ENCODE measurements at places on chromosomes 5 and 9. TPM values are rescaled to one million over a fixed set of nuclear protein-coding genes. Genes with fewer than 3 reads are reported as not detected.

DNA sequence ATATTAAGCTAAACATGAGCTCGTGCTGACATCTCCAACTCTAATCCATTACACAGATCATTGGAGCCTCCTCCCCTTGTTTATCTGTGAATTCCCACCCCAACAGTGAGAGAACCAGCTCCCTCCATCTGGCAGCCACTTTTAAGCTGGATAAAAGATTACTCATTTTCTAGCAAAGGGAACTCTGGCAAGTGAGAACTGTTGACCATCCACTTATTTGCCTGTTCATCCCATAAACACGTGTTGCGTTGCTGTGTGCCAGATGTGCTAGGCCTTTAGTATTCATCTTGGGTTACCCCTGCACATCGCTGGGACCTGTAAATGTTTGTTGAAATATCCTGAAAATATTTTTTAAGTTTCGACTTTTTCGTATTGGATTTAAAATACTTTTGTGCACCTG, 2.4 kb upstream of the TOR1A start:
- no peak for DNase-seq

Gene PCDHA1
- not detected for total RNA-seq

DNA sequence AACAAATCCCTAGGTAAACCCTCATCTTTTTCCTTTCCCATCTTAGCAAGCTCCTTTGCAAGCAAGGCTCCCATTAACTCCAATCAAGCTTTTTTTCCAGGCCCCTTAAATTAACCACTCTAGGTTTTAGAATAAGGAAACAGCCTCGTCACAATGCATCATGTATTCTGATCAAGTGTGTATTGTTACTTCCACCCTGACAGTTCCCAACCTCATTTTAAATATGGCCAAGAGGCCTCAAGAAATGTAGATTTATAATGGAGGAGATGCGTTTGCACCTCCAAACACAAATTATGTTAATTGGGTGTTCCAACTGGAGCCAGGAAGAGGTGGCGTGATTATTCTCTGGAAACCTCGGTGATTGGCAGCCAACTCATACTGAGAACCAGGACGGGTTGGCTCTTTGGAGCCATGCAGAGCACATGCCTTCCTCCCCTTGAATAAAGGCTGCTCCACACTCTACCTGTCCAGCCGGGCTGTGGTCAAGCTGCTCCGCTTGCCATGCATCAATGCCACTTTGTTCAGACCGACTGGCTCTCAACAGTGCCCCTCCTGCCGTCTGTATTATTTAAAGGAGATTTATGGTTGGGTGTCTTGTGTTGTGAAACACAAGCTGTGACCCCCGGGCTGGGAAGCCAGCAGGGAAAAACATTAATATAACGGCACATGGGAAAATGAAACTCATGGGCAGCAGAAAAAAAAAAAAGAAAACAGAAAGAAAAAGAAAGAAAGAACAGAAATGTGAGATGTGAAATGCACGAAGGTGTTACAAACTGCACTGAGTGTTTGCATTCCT, 191.1 kb downstream of the EBF1 start:
- DNase-seq: no peak

GRCh38 chr9:8388132-8388531, 588.6 kb upstream of the DMAC1 start:
- DNase-seq: no peak

Gene MYOZ3
- total RNA-seq: 0.32 TPM

DNA sequence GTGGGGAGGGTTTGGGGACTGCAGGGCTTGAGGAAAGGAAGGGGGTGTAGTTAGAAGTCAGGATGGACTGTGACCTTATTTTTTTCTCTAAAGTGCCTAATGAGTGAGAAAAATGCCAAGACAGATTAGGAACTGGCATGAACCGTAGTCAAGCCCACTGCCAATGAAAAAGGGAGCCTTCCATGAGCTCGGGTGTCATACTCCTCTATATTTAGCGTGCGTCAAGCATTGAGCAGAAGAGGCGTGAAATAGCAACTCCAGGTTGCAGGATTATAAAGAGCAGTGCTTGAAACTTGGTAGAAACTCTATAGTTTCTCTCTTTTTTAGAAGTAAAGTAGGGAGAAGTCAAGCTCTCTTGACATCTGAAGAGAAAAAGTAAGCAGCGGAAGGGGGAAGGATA, 1.8 kb downstream of the SGCD start:
- DNase-seq: no peak

DNA sequence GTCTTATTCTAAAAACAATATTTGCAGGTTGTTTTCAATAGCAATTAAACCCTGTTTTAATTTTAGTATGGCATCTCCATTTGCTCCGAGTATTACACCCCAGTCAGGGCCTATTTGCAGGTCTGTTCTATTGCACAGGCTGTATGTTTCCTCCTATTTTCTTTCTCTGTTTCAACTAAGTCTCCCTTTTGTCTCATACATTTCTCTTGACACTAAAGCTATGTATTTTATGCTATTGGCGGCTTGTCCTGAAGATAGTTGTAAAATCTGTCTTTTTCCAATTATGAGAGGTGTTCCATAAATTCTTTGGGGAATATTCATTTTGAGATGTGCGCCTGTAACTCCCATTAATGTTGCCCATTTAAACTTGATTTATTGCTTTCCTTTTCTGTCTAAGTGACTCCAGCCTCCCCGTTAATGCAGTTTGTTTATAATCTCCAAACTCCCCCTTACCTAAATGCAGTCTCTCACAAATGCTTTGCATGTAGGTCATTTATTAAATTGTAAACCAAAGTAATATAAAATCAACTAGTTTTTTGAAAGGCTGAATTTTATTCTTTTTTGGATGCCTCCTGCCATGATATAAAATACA, 262.4 kb downstream of the CDH12 start:
- no peak for DNase-seq

GRCh38 chr5:125411071-125411743, 664.8 kb upstream of the ZNF608 start:
- no peak for DNase-seq

- no peak for DNase-seq
These were observed 4.3 kb downstream of the ERAP2 start for GRCh38 chr5:96880444-96881164.

Gene ZNF367
- total RNA-seq: 22.0 TPM

- no peak for DNase-seq
These were observed 27.7 kb upstream of the MEIKIN start for GRCh38 chr5:131973089-131973712.

- DNase-seq: peak; percentile 38
These were observed 30.8 kb upstream of the SARDH start for GRCh38 chr9:133768859-133769510.

GRCh38 chr9:26850995-26851394, 41.6 kb downstream of the CAAP1 start:
- DNase-seq: no peak

GRCh38 chr9:117189121-117189520, 225.7 kb downstream of the ASTN2 start:
- DNase-seq: no peak

Gene PCDHGA2
- total RNA-seq: not detected

DNA sequence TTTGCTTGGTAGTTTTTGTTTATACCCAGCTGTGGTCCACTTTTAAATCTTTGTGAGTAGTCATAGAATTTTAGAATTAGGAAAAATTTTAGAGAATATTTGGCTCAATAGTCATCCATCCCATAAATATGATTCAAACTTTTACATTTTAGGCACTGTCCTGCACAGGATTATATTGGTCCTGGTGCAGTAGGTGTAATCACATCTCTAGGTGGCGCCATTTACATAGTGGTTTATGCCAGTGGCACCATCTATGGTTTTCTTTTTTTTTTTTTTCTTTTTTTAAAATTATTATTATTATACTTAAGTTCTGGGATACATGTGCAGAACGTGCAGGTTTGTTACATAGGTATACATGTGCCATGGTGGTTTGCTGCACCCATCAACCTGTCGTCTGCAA, 260.7 kb upstream of the KCNN2 start:
- peak; percentile 13 for DNase-seq

DNA sequence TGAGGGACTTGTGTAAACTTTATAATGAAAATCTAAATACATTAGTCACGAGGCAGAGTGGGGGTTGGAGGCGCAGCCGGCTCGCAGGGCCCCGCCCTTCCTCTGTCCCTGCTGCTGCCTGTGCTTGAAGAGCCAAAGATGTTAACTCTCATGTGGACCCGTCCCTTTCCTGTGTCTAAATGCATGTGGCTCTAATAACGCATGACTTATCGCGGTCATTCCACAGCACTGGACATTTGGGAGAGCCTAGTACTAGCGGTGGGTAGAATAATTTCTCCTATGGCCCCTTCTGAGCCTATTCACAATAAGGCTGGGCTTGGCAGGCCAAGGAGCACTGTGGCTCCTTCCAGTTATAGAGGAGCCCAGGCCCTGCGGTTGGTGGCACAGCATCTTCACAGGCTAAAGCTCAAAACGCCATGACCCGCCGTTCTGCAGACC, 82.3 kb upstream of the SIMC1 start:
- DNase-seq: no peak

DNA sequence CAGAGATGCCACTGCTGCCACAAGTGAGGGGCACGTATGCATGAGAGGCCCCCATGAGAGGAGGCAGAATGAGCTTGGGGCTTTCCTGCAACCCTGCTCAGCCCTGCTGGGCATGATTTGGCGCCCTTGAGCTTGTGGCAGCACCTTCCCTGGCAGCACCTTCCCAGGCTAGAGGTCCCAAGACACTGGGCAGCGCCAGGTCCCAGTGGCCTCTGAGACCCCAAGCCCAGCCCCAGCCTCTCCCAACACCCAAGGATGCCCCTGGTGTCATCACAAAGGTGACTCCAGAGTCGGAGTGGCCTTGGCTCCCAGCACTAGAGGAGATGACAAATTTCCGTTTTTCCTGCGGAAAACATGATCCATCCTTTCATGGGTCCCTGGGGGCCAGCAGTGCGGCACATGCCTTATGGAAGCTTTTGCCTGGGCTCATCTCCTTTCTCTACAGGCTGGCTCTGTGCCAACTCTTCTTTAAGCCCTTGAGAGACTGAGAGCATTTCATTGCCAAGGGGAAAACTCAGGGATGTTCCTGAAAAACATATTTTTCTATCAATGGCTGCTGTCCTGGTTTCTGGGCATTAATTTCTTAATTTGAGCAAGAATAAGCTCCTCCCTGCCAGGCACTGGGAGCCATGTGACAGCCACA, 77.1 kb upstream of the ADAMTS2 start:
- no peak for DNase-seq

GRCh38 chr9:27117489-27118135, 8.6 kb downstream of the TEK start:
- no peak for DNase-seq

DNA sequence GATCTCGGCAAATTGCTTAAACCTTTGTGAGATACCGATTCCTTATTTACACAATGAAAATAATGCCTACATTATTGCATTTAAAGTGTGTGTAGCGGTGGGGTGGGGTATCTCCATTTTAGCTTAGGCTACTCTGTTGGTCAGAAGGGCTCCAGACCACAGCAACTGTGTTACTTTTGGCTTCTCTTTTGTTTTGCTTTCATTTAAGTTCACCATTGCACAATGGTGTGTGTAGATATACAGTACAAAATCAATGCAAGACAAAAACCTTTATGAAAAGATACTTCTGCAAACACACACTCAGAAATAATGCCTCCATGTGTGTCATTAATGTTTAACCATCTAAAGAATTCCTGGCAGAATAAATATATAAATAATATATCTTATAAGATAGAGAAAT, 279.4 kb downstream of the FBXL17 start:
- no peak for DNase-seq

Gene PTPRD
- not detected for total RNA-seq

Gene QRFP
- not detected for total RNA-seq

- peak; percentile 90 for DNase-seq
These were observed 23.4 kb upstream of the ZBTB43 start for GRCh38 chr9:126781186-126782052.

DNA sequence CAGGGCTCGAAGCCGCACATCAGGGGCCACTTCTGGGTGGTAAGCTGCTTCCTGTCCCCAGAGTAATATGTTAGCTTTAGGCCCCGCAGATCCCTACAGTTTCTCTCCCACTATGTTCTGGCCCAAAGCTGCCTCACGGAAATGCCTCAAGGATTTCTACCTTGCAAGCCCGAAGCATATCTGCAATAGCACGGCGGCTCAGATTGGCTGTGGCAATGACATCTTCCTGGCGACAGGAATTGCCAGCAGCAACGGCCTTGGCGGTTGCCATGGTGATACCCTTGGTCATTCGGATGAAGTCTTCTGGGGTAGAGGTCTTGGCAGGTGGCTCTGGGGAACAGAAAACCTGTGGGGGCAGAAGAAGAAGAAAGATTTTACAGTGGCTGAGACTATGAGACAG, 10.3 kb upstream of the TPM2 start:
- DNase-seq: no peak

GRCh38 chr5:64164166-64164565, 1.5 kb upstream of the RNF180 start:
- DNase-seq: no peak

Gene SEMA6A
- total RNA-seq: not detected

Gene FOXD4L6
- total RNA-seq: not detected

Gene GARIN3
- total RNA-seq: 0.82 TPM

Data from activated CD4-positive, alpha-beta T cell treated with anti-CD3 and anti-CD28 coated beads for 36 hours (primary cell).